CD4-positive, alpha-beta T cell treated with Interleukin-6 for 4 hours (primary cell): ENCODE measurements at places on chromosomes 13 and 19.
A peak's percentile ranks its signal among the peaks of the same experiment; 100 is the strongest.

DNA sequence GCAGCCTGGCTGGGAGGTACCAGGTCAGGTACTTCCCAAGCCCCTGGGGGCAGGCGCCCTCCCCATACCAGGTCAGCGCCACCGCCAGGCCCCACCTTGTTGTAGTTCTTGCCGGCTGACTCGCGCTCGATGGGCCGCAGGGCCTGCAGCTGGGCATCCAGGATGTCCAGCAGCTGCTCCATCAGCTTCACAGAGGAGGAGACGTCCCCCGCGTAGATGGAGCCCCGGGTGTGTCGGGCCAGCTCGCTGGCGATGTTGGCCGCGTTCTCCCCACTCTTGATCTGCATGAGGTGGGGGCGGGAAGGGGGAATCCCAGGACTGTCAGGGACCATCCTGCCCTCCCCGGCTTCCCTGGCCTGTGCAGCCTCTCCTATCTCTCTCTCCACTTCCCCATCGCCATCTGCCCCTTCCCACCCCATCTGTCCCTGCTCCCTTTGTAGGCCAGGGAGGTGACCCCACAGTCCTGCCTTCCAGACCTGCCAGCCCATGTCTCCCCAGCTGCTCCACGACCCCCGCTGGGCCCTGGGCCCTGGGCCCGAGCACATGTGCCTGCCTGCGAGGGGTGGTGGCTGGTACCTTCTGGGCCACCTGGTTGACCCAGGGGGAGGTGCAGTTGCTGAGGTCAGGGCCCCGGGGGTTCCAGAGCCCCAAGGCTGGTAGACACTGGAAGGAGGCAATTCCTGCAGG is 23.8 kb upstream of the ASF1B start:
- DNase-seq: no peak

DNA sequence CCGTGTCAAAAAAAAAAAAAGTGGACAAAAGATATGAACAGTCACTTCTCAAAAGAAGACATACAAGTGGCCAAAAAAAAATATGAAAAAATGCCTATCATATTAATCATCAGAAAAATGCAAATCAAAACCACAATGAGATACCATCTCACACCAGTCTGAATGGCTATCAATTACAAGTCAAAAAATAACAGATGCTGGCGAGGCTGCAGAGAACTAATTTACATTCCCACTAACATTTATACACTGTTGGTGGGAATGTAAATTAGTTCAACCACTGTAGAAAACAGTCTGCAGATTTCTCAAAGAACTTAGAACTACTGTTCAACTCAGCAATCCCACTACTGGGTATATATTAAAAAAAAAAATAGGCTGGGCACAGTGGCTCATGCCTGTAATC is 26.5 kb upstream of the FOXO1 start:
- DNase-seq: no peak

- DNase-seq: no peak
Measured at GRCh38 chr19:52694921-52695320, 39.9 kb downstream of the ZNF611 start.

DNA sequence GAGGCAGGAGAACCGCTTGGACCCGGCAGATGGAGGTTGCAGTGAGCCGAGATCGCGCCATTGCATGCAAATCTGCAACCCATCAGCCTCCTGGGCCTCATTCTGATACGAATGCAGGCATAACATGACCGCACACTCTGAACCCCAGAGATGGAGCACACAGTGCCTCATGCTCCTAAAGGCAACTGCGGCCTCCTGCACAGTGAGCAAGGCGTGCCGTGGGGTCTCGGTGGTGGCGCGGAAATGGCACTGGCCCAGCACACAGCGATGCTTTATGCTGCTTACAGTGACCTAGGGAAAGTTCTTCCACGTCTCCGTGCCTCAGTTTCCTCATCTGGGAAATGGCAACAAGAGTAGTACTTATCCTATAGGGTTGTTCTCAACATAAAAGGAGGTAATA is 2.0 kb upstream of the C19orf12 start:
- DNase-seq: no peak

DNA sequence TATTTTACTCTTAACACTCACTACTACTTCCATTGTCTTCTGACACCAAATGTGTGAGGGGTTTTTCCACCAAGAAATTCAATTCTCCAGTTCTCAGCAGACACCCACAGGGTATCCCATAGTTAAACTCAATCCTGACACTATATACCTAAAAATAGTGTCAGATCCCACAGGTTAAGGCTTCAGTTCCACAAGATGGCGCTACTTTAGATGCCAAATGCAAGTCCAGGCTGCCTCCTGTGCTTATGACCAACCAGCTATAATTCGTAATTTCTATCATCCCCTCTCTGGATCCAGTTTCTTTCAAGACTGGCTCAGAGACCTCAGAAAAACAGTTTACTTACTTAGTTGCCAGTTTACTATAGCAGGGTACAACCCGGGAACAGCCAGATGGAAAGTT is 1146.2 kb upstream of the SPRY2 start:
- no peak for DNase-seq

- DNase-seq: no peak
Measured at GRCh38 chr13:58329746-58330145, 698.2 kb downstream of the PCDH17 start.

GRCh38 chr13:83190020-83190419 is 692.3 kb downstream of the SLITRK1 start:
- DNase-seq: no peak

DNA sequence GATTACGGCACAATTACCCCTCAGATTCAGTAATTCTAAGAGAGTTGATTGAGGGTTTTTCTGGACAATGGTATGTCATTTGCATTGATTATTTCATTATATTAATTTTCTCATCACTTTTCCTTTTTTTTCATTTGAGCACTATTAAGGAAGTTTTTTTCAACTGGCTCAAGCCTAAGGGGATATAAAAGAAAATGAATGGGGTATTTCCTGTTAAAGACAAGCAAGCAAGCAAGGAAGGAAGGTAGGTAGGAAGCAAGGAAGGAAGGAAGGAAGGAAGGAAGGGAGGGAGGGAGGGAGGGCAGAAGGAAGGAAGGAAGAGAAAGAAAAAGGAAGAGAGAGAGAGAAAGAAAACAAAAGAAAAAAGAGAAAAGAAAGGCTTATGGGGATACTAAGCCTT is 620.3 kb downstream of the DIAPH3 start:
- no peak for DNase-seq

GRCh38 chr19:2494447-2495129 is 18.7 kb downstream of the GADD45B start:
- DNase-seq: peak; percentile 59

GRCh38 chr13:25796474-25796873 is 255.3 kb downstream of the SHISA2 start:
- DNase-seq: no peak

DNA sequence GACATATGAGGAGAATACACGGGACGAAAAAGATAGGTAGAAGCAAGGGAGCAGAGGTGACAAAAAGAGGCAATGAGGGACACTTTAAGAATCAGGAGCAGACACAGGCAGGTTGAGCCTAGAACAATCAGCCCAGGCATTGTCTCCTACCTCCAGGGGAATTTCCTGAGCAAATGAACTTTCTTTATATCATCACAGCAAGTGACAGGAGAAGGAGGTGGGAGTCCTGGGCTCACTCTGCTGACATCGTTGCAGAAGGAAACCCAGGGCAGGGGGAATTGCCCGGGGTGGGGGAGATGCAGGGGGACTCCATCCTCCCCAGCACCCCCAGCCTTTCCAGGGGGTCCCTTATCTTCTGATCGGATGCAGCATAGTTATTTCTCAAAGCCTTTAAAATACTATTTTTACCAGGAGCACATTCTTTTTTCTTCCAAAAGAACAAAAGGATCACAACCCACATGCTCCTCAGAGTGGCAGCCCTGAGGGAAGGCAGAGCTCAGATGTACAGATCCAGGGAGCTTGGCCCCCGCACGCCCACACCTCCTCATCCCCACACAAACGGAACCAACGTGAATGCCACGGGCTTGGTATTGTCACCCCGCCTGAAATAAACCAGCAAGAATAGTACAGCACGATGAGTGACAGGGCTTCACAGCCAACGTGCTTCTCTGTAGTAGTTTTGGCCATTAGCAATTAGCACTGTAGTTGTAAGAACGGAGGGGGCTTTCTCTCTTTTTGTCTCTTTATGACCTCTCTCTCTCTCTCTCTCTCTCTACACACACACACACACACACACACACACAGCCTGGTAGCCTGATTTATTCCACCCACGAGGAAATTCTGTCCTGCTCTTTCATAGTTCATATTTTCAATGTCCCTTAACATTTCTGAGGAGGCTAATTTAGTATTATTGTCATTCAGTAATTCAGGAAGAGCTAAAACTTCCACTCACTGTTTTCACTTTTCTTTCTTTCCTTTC is 169.5 kb upstream of the UBL3 start:
- DNase-seq: no peak

GRCh38 chr19:47243364-47243775 is 12.4 kb upstream of the BBC3 start:
- no peak for DNase-seq

DNA sequence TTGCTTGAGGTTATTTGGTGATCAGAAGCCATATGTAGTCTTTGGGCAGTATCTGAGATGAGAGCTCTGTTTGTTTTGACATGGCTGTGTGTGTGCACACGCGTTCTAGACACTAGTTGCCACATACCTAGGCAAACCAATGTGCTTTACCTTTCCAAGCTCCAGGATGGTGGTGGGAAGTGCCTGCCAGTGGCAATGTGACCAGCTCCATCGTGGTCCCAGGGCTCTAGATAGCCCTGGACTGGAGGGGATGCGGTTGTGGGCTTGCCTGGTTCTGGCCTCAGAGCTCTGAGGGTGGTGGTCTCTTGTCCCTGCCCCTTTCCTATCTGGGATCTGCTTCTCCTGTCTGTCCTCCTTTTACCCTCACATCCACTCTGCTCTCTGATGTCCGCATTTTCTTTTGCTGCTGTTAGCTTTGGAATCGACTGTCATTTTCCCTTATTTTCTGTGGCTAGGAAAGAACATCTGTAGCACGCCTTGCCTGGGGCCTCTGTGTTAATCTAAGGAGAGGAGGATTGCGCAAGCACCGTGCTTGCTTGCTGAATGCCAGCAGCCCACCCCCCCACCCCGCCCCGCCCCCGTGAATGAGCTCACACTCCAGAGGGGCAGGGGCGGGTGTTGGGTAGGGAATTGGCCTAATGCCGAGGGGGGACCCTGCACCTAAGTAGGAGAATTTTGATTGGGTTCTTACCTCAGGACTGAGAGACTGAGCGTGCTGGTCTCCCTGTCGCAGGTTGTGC is 89.5 kb downstream of the ARHGEF7 start:
- no peak for DNase-seq

GRCh38 chr13:44747179-44747578 is 171.0 kb upstream of the TSC22D1 start:
- no peak for DNase-seq

- DNase-seq: peak; percentile 46
Measured at GRCh38 chr13:97261254-97262005, 39.3 kb downstream of the MBNL2 start.

DNA sequence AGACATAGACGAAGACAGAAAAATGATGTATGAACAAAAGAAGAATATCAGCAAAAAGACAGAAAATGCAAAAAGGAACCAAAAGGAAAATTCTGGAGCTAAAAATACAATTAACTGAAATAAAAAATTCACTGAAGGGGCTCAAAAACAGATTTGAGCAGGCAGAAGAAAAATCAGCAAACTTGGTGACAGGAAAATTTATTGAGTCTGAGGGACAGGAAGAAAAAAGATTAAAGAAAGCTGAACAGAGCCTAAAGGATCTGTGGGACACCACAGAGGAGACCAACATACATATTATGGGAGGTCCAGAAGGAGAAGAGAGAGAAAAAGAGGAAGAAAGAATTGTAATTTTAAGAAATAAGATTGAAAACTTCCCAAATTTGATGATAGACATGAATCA is 7.4 kb upstream of the LSR start:
- no peak for DNase-seq

DNA sequence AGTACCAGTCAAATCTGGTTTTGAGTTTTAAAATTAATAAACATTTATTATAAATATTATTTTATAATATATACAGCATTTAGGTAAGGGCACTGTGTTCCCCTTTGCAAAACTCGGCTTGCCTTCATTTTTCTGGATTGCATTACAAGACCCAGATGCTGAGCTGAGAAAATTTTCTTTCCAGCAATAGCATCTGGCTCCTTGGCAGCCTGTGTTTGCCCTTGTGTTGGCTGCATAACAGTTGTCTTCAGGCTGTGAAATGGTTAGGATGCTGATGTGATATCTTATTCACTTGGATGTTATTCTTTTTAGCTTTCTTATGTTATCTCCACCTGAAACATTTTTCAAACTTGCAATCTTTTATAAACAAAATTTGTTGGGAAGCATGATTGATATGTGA is 784.4 kb downstream of the DACH1 start:
- DNase-seq: no peak

DNA sequence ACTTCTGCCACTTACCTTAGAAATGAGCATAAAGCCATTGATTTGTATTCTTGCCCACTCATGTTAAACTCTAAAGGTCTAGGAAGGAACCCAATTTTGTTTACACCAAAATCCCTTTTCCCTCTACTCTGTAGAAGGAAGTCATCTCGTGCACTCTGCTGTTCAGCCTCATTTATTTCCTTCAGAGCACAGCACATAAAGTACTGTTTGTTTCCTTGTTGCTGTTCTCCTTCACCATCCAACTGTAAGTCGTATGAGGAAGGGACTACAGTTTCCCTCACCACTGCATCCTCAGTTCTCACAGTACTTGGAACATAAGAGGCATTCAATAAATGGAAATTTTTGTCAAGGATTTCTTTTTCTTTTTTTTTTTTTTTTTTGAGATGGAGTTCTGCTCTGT is 24.6 kb downstream of the CDADC1 start:
- DNase-seq: no peak

- DNase-seq: no peak
Measured at GRCh38 chr19:14479309-14479974, 4.3 kb upstream of the PTGER1 start.

DNA sequence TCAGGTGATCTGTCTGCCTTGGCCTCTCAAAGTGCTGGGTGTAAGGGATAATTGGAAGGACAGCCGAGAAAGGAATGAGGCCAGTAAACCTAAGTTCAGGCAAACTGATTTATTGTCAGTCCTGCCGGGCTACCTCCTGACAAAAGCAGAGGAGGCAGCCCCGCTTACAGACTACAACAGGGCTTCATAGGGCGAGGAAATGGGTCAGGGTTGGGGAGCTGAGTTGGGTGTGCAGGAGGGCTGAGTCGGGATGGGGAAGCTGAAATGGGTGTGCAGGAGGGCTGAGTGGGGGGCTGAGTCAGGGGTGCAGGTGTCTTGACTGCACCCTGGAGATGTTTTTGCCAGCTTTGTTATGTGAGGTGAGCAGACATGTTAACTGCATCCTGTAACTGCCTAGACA is 210.2 kb downstream of the SLITRK6 start:
- DNase-seq: no peak

DNA sequence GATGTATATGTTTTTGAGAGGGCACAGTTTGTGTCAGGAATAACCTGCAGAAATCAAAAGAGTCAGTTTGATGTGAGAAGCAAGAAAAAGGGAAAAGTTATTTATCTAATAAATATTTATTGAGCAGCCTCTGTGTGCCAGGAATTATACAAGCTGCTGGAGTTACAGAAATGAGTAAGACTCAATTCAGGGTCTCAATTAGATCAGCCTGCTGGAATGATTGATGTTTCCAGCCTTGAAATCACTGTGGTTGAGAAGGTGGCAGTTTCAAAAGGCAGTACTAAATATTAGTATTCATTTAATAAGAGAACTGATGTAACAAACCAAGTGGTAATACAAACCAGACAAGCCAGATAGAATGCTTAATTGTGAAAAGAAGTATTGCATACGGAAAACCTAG is 782.4 kb upstream of the GPC6 start:
- no peak for DNase-seq

- no peak for DNase-seq
Measured at GRCh38 chr19:43351998-43352746, 1.3 kb upstream of the CD177 start.

GRCh38 chr19:27753622-27754021 is 1459.3 kb downstream of the UQCRFS1 start:
- DNase-seq: no peak
